ENCODE measurements at places on chromosomes 5 and 9.
A peak's percentile ranks its signal among the peaks of the same experiment; 100 is the strongest.

DNA sequence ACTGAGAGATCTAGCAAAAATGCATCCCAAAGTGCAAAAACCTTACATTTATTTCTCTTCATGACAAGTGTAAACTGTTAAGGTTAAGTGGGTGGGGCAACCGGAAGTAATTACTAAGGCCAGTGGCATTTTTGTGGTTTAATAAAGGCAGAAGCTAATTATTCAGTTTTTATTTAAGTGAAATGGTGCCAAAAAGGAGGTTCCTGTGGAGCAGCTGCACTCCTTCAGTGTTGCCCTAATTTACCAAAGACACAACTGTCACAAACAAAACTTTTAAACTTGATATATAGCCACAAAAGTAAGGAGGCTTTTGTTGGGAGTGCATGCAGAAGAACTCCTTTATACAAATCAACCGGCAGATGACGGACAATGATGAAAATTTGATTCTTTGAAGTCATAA lies 81.6 kb downstream of the NDUFS4 start:
- no peak for DNase-seq

GRCh38 chr9:36146651-36147050 lies 10.1 kb downstream of the GLIPR2 start:
- DNase-seq = no peak

GRCh38 chr9:16221822-16222547 lies 648.5 kb downstream of the BNC2 start:
- no peak for DNase-seq

GRCh38 chr5:167947306-167947705 lies 344.1 kb upstream of the WWC1 start:
- DNase-seq = no peak

GRCh38 chr5:12250454-12250853 lies 346.2 kb upstream of the CTNND2 start:
- DNase-seq = no peak

GRCh38 chr5:172133359-172134029 lies 54.5 kb downstream of the STK10 start:
- DNase-seq = peak; percentile 95

Data from RCC 7860 (cell line).